ENCODE measurements at places on chromosomes 13 and 19.

DNA sequence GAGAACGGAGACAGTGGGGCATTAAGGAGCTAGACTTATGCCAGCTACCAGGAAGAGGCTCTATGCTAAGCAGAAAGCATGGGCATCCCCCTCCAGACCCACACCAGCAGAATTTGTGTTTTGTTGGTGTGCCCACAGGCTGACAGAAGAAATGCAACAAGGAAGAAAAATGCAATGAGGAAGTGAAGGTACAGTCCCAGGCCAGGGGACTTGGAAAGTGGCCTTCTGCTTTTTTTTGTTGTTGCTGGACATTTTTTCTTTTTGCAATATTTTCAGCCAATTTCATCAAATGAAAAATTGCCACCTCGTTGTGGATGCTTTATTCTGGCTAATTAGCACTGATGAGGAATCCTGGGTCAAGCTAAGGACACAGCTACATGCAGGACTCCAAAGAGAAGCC, 167.7 kb downstream of the TSHZ3 start:
- H3K27ac ChIP-seq: no peak overlapping the region
- H3K4me3 ChIP-seq: no peak overlapping the region
- H3K27me3 ChIP-seq: no peaks in the 10 kb centered on the region
- no peak for DNase-seq
- no peaks in the 10 kb centered on the region for H3K4me1 ChIP-seq

DNA sequence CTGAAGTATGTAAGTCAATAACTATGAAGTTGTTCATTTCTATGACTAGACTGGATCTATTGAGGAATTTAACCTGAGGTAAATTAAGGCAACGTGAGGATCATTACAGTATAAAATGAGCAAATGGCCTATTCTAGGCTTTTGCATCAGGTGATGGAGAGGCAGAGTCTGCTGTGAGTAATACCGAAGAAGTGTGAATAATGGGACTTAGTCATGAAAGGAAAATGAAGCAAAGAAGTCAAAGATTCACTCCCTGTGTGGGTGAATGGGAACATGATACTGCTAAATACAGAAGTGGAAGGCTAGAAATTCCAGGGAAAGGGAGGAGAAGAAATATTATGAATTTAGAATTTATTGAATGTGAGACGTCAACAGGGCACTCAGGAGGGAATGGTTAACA, 774.1 kb downstream of the LIG4 start:
- no peaks in the 10 kb centered on the region for H3K36me3 ChIP-seq
- H3K4me1 ChIP-seq: peaks cover 3% of the 10 kb centered on the region
- H3K27ac ChIP-seq: peak overlapping the region; percentile 95
- no peaks in the 10 kb centered on the region for H3K27me3 ChIP-seq
- DNase-seq: peak; percentile 83

DNA sequence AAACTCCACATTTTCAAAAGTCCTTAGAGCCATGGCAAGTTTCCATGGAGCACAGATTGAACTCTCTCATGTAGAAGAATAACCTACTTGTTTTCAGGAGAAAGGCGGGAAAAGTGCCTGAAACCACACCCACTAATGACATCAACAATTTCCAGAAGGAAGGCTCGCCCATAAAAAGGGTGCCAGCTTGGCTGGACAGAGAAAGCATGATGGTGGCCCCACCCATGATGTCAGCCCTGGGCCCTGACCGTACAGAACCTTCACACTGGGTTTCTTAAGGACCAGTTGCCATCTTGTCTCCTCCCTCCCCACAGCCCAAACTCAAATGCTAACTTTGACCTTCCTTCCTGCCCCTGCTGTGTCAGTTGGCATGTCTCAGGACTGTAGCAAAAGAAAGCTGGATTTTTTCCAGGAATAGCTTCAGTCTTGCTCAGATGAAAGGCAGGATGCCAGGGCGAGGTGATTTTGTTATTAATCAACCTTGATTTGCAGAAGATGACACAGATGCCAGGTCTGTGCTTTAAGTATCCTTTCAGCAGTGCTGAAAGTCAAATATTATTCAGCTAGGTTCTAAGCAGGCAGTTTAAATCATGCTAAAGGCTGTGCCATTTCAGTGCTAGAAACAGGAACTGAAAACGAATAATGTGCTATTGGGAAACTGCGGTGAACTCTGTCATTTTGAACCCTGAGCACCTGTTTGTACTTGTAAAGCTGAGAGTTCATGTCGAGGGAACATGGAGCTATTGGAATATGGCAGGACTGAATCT, 89.5 kb upstream of the RFC3 start:
- peaks cover 2% of the 10 kb centered on the region for H3K4me1 ChIP-seq
- no peak for DNase-seq
- H3K4me3 ChIP-seq: no peak overlapping the region
- H3K36me3 ChIP-seq: no peaks in the 10 kb centered on the region

GRCh38 chr13:40624383-40624782, 42.1 kb downstream of the FOXO1 start:
- H3K4me3 ChIP-seq: no peak overlapping the region
- DNase-seq: no peak
- no peaks in the 10 kb centered on the region for H3K27me3 ChIP-seq
- H3K36me3 ChIP-seq: no peaks in the 10 kb centered on the region
- H3K4me1 ChIP-seq: peaks cover 1% of the 10 kb centered on the region

GRCh38 chr19:3645067-3645396, 18.4 kb upstream of the CACTIN start:
- H3K27me3 ChIP-seq: no peaks in the 10 kb centered on the region
- no peak for DNase-seq
- H3K4me1 ChIP-seq: peaks cover 5% of the 10 kb centered on the region
- no peak overlapping the region for H3K4me3 ChIP-seq
- H3K27ac ChIP-seq: no peak overlapping the region
- peaks cover 88% of the 10 kb centered on the region for H3K36me3 ChIP-seq

DNA sequence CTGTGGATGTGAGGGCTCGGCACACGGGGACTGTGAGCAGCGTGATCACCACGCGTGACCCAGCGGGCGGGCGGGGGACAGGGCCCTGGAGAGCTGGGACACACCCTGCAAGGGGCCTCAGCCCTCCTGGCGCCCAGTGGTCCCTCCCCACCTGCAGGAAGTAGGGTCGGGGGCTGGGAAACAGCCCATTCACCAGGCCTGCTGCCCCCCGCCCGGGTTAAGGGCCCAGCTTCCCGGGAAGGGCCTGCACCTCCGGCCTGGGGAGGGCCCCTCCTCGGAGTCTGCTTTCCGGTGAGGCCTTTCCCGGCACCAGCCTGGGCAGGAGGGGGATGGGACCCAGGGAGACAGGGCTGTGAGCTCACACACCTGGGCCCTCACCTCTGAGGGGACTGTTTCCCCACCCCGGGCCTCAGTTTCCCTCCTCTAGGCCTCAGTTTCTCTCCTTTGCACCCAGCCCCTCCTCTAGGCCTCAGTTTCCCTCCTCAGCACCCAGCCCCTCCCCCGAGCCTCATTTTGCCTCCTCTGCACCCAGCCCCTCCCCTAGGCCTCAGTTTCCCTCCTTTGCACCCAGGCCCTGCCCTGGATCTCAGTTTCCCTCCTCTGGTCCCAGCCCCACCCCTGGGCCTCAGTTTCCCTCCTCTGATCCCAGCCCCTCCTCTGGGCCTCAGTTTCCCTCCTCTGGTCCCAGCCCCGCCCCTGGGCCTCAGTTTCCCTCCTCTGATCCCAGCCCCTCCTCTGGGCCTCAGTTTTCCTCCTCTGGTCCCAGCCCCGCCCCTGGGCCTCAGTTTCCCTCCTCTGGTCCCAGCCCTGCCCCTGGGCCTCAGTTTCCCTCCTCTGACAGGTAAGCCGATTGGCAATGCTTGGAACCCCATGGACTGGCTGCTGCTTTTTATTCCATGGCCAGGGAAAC, 1.9 kb upstream of the MADCAM1 start:
- H3K27ac ChIP-seq: no peak overlapping the region
- H3K27me3 ChIP-seq: peaks cover 17% of the 10 kb centered on the region
- peaks cover 6% of the 10 kb centered on the region for H3K36me3 ChIP-seq
- no peak for DNase-seq
- no peak overlapping the region for H3K4me3 ChIP-seq
- peaks cover 20% of the 10 kb centered on the region for H3K4me1 ChIP-seq

- DNase-seq: no peak
- H3K27me3 ChIP-seq: no peaks in the 10 kb centered on the region
- peaks cover 14% of the 10 kb centered on the region for H3K4me1 ChIP-seq
- no peaks in the 10 kb centered on the region for H3K36me3 ChIP-seq
- H3K27ac ChIP-seq: no peak overlapping the region
- H3K4me3 ChIP-seq: no peak overlapping the region
Measured at GRCh38 chr13:46343279-46343994, 43.6 kb downstream of the RUBCNL start.

DNA sequence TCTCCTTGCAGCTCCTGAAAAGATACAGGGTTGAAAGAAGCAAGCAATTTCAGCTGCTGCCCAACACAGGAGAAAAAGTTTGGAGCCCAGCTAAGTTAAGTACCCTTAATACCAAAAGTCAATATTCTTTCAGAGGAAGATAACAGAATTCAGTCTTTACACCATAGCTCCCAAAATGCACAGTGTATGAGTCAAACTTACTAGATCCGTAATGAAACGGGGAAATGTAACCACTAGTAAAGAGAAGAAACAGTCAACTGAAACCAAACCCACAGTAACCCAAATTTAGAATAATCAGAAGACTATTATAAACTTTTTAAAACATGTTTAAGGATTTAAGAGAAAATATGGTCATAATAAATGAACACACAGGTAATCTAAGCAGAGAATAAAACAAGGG, 45.2 kb downstream of the SUCLA2 start:
- DNase-seq: no peak
- no peaks in the 10 kb centered on the region for H3K4me1 ChIP-seq
- H3K36me3 ChIP-seq: peaks cover 10% of the 10 kb centered on the region
- H3K27ac ChIP-seq: no peak overlapping the region
- no peak overlapping the region for H3K4me3 ChIP-seq

- H3K36me3 ChIP-seq: no peaks in the 10 kb centered on the region
- no peak overlapping the region for H3K27ac ChIP-seq
- no peak overlapping the region for H3K4me3 ChIP-seq
Measured at GRCh38 chr19:7272856-7273578, 21.2 kb downstream of the INSR start.

DNA sequence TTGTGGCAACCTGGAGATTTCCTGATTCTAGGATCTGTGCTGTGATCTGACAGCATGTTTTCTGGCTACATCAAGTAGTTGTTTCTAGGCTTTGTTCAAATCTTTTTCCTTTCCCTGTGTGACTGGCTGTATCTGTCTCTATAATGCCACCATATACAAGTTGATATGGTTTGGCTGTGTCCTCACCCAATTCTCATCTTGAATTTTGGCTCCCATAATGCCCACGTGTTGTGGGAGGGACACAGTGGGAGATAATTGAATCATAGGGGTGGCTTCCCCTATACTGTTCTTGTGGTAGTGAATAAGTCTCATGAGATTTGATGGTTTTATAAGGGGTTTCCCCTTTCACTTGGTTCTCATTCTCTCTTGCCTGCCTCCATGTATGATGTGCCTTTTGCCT, 24.6 kb upstream of the CLDN10 start:
- H3K36me3 ChIP-seq: no peaks in the 10 kb centered on the region
- no peak for DNase-seq

- H3K36me3 ChIP-seq: peaks cover 11% of the 10 kb centered on the region
- H3K27ac ChIP-seq: no peak overlapping the region
- peaks cover 26% of the 10 kb centered on the region for H3K4me1 ChIP-seq
- H3K27me3 ChIP-seq: no peaks in the 10 kb centered on the region
- no peak overlapping the region for H3K4me3 ChIP-seq
Measured at GRCh38 chr19:46970815-46971214, 48.8 kb upstream of the NPAS1 start.

DNA sequence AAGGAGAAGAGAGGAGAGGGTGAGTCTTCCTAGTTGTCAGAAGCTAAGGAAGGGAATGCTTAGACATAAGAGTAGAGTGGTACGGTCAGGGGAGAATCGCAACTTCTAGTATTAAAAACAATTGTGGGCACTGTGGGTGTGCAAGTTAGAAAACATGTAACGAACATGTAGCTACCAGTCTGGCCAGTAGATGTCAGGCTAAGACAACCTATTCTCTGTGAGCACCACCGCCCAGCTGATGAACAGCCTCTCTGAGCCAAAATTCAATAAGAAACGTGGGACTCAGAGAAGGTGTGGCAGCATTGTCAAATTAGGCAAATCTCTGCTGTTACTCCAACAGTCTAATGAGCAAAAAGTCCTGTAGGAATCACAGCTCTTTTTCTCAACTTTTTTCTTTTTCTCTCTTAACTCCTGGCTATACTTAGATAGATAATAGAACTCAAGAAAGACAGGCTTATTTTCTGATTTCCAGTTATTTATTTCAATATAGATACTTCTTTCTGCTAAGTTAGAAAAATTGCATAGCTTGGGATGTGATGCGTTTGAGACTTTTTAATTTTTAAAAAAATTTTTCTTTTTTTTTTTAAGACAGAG, 186.2 kb downstream of the USP12 start:
- peaks cover 3% of the 10 kb centered on the region for H3K4me1 ChIP-seq
- peaks cover 5% of the 10 kb centered on the region for H3K27me3 ChIP-seq
- H3K36me3 ChIP-seq: no peaks in the 10 kb centered on the region
- no peak overlapping the region for H3K27ac ChIP-seq

GRCh38 chr13:98313922-98314292, 136.8 kb upstream of the RNF113B start:
- H3K27ac ChIP-seq: no peak overlapping the region
- H3K4me1 ChIP-seq: peaks cover 23% of the 10 kb centered on the region
- H3K4me3 ChIP-seq: no peak overlapping the region
- H3K36me3 ChIP-seq: peaks cover 24% of the 10 kb centered on the region

- H3K36me3 ChIP-seq: peaks cover 17% of the 10 kb centered on the region
- no peaks in the 10 kb centered on the region for H3K27me3 ChIP-seq
- no peak overlapping the region for H3K4me3 ChIP-seq
Measured at GRCh38 chr19:19094513-19094912, 30.7 kb downstream of the SLC25A42 start.

- H3K27ac ChIP-seq: peak within 1 kb of the TSS; percentile 99
- peaks cover 18% of the 10 kb centered on the region for H3K4me1 ChIP-seq
- DNase-seq: peak; percentile 91
- peaks cover 42% of the 10 kb centered on the region for H3K36me3 ChIP-seq
- no peaks in the 10 kb centered on the region for H3K27me3 ChIP-seq
Measured at GRCh38 chr19:54191011-54191810, at the start of gene TSEN34. Gene TSEN34, plus strand, starts transcription at chr19:54191308. Its CDS starts 57 bp downstream, at chr19:54191365.

DNA sequence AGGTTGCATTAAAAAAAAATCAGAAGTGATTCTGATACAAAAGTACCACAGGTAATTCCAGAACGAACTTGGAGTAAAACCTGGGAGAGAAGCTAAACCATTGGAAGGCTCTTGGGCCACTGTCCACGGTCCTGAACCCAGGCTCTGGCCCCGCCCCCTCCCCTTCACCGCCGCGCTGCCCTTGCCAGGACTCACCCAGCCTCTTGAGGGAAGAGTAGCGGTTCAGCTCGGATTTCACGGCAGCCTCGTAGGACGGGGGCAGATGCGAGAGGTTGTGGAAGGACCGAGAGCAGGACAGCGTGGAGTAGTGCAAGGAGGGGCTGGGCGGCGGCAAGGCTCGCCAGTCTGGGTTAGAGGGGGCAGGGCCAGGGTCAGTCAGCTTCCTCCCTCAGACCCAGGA, 5.7 kb downstream of the SHISA7 start:
- DNase-seq: peak; percentile 70
- no peaks in the 10 kb centered on the region for H3K36me3 ChIP-seq
- no peak overlapping the region for H3K4me3 ChIP-seq
- H3K4me1 ChIP-seq: peaks cover 17% of the 10 kb centered on the region

- peak overlapping the region; percentile 93 for H3K4me3 ChIP-seq
- H3K4me1 ChIP-seq: peaks cover 15% of the 10 kb centered on the region
- peak; percentile 89 for DNase-seq
- H3K27ac ChIP-seq: peak overlapping the region; percentile 52
- H3K27me3 ChIP-seq: no peaks in the 10 kb centered on the region
Measured at GRCh38 chr19:41957838-41958366, 1.2 kb downstream of the RABAC1 start.
